ENCODE measurements at places on chromosomes 2 and 18.
A peak's percentile ranks its signal among the peaks of the same experiment; 100 is the strongest.

DNA sequence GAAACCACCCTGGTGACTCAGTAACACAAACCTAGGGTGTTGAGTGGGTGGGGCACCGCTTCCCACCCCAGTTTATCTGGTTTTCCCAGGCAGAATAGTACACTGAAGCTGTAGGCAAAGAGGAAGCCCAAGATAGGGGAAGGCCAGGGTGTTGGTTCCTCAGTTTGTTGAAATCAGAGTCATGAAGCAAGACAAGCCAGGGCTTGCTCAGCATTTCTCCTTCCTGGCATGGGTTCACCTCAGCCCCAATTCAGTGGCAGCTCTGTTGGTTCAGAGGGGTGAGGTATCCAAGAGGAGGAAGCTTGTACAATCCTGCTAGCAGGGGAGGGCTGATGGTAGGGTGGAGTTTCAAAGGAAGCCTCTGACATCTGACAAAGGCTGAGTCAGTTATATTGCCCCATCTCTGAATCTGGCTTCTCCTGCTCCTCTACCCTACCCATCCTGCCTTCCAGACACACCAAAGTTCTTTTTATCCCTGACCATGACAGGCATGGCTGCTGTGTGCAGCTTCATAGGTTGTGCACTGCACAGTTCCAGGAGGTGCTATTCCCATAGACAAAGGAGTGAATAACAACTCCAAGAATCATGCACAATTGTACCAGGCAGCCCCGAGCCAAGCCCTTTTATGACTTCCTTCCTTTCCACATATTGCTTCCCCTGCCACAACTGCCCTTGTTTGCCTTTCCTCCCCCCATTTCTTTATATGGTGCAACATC is 24.9 kb upstream of the RAB10 start:
- DNase-seq = no peak

GRCh38 chr2:135494917-135495316 is 36.1 kb downstream of the ZRANB3 start:
- no peak for DNase-seq

DNA sequence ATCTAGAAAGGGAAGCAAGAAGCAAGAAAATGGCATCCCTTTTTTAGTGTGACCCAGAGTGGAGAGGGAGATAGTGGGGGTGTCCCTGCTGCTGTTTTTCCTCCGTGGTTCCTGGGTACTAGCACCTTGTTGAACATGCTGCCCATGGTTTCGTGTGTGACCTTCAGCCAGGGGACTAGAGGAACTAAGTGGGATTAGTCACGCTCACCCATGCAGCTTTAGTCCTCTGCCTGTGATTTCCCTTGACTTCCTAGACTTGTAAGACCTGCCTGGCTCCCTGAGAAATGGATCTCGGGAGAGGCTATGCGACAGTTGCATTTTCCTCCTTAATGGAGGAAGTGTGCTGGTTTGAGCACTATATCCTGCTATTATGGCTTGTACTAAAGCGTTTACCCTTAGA is 471.4 kb downstream of the DCDC2C start:
- DNase-seq = no peak

DNA sequence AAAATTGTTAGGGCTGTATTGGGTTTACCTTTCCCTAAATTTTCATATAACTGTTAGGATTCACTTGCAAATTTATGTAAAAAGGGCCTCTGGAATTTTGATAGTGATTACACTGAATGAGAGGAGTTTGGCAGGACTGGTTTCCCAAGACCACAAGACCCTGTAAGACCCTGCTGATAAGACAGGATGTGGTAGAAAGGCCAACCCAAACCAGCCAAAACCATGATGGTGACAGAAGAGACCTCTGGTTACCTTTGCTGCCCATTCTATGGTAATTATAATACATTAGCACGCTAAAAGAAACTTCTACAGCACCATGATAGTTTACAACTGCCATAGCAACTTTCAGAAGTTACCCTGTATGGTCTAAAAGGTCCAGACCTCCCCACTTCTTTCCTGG is 8.3 kb upstream of the CASP10 start:
- no peak for DNase-seq

- no peak for DNase-seq
Measured at GRCh38 chr2:120709608-120710041, 26.0 kb upstream of the GLI2 start.

- DNase-seq = no peak
Measured at GRCh38 chr2:3457524-3458395, 61.6 kb downstream of the ADI1 start.

GRCh38 chr2:26846334-26847306 is 1.3 kb upstream of the DPYSL5 start:
- DNase-seq = peak; percentile 24

- DNase-seq = no peak
Measured at GRCh38 chr2:137321566-137321965, 556.2 kb downstream of the THSD7B start.

DNA sequence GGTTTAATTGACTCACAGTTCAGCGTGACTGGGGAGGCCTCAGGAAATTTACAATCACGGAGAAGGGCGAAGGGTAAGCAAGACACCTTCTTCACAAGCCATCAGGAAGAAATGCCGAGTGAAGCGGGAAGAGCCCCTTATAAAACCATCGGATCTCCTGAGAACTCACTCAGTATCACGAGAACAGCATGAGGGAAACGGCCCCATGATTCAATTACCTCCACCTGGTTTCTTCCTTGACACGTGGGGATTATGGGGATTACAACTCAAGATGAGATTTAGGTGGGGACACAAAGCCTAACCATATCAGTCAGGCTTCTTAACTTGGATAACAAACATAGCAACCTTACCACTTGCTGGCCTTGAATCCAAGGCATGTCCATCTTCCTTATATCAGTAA is 289.0 kb upstream of the STON1 start:
- no peak for DNase-seq

GRCh38 chr2:62455957-62456692 is 49.9 kb downstream of the TMEM17 start:
- DNase-seq = no peak

DNA sequence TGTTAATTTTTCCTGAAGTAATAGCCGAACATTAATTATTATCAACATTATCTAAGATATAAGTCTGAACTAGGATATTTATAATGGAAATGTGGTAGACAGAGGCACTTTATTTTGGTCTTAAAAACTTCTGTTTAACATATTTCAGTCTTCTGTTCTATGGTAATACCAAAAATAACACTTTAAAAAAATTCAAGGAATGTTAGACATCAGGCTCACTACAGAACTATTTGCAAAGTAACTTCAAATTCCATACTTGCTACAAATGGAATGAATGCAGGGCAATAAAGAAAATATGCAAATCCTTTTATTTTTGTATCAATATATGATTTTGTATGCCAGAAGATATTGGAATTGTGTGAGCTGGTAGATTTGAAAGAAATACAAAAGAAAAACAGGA is 345.5 kb upstream of the DSEL start:
- no peak for DNase-seq

- DNase-seq = no peak
Measured at GRCh38 chr2:9189901-9190300, 16.7 kb upstream of the ASAP2 start.

GRCh38 chr2:32064021-32064601 is 755 bp downstream of the SPAST start:
- DNase-seq = no peak

- no peak for DNase-seq
Measured at GRCh38 chr18:12699747-12700146, 2.8 kb downstream of the CEP76 start.

DNA sequence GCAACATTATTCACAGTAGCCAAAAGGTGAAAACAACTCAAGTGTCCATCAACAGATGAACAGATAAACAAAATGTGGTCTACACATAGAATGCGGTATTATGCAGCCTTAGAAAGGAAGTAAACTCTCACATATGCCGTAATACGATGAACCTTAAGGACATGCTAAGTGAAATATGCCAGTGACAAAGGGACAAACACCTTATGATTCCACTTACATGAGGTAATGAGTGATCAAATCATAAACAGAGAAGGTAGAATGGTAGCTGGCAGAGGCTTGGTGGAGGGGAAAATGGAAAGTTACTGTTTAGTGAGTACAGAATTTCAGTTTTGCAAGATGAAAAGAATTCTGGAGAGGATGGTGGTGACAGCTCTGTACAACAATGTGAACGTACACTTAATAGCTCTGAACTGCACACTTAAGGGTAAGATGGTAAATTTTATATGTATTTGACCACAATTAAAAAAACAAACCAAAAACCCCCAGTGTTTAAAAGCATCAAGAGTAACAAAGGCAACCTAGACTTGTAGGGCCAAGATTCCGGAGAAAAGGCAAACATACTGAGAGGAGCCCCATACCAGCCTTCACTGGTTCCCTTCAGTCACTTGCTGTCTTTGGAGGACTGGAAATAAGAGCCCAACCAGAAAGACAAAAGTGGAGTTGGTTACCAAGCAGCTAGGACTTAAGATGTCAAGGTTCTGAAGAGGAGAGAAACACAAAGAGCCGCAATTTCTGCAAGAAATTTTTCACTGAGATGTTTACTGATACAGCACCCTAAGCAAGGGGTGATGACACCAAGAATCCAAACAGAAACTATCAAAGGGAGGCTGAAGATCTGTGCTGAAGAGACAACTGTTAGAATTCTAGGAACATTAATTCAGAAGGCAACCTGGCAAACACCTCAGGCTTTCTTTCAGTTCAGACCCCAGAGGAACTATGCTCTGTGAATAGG is 61.3 kb downstream of the CUL3 start:
- DNase-seq = no peak

- DNase-seq = no peak
Measured at GRCh38 chr18:53886058-53886457, 338.4 kb downstream of the MBD2 start.

DNA sequence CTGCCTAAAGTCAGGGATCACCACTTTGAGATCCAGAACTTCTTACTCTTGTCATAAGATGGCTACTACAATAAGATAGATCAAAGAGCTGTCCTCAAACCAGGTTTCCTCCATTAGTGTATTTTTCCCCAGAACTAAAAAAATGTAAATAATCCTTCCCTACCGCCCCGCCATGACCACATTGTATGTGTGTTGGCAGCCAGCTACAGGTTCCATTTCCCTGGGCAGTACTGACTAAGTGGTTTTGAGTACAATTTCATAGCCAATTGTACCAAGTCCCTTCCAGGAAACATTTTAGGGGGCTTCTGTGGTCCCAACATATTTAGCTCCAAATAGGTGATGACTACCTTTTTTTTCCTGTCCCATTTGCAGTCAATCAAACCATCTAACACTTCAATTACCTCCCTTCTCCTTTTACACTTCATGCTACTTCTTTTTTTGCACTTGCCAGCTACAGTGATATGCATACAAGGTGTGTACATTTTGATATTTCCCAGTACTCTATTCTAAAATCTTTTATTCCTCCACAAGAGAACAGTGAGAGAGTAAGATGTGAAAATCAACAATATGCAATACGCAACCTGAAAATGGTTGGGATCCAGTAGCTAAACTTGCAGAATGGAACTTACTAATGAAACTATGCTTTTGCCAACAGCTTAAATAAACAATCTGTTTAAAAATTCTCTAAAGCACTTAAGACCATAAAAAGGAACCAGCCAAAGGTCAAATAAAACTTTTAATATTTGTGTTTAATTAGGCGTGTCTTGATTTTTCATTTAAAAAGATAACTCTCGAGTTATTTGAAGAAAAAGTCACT is 3.9 kb downstream of the PUM2 start:
- no peak for DNase-seq

GRCh38 chr18:12774982-12775381 is 72.1 kb downstream of the PSMG2 start:
- DNase-seq = no peak
